ENCODE measurements at places on chromosomes 4 and X.

DNA sequence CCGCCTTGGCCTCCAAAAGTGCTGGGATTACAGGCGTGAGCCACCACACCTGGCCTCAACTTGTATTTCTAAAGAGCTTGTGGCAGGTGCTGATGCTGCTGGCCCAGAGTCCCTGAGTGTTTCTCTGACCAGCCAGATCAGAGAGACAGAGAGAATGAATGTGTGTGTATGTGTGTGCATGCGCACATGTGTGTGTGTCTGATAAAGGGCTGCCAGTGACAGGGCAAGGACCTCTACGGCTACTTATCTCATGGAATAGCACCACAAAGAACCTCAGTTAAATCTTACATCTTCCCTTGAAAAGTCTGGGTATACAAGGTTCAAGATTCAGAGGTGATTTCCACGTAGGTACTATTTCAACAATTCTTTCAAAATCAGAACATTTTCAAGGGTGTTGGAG is 86.0 kb downstream of the SCD5 start:
- DNase-seq: no peak

GRCh38 chr4:25928379-25929297 is 14.6 kb downstream of the SMIM20 start:
- DNase-seq: no peak

GRCh38 chr4:4772534-4772933 is 86.9 kb upstream of the MSX1 start:
- DNase-seq: no peak

- DNase-seq: no peak
Observed at GRCh38 chrX:80602036-80602860, 182.0 kb downstream of the TENT5D start.

- no peak for DNase-seq
Observed at GRCh38 chr4:148216866-148217814, 225.1 kb downstream of the NR3C2 start.

DNA sequence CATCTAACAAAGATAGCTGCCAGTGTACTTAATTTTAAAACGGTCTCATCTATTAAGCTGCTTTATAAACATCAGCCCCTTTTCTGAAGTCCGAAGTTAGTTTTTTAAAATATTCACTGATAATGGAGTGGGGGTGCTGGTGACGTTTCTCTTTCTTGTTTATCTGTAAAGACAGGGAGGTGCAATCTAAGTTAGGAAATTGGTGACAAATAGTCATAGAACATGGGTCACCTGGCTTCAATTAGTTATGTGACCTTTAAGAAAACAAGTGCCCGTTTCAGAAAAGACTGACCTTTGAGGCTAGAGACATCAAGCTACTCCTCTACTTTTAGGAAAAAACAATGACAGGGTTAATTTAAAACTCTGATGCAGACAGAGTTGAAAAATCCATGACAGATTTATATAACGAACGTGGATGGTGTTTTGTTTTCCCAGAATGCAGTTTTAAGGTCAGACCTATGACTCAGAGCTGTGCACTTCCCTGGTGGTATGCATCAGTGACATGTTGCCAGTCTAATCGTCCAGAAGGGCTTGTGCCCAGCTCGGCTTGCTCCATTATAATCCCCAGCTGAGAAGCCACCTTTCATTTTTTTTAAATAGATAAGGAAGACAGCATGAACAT is 38.2 kb downstream of the FHL1 start:
- DNase-seq: no peak

GRCh38 chrX:81195259-81195658 is 6.5 kb downstream of the HMGN5 start:
- no peak for DNase-seq

GRCh38 chr4:83751336-83751949 is 215.5 kb downstream of the GPAT3 start:
- DNase-seq: no peak

GRCh38 chr4:22237155-22237751 is 278.6 kb downstream of the ADGRA3 start:
- DNase-seq: no peak

DNA sequence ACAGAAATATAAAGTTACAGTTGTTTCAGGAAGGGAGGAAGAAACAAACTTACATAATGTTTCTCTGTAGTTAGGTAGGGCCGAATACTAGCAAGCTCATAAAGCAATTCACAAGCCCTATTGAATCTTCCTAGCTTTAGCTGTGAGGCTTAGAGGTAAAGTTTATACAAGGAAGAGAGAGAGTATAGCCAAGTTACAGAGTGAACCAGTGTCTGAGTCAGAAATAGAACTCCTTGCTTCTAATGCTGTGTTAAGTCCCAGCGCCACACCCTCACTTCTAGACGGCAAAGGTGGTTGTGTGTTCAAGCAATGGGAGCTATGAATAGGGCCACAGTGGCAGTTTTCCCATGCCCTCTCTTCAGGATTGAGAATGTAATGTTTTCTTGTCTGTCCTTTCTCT is 6.1 kb downstream of the LPAR4 start:
- no peak for DNase-seq

DNA sequence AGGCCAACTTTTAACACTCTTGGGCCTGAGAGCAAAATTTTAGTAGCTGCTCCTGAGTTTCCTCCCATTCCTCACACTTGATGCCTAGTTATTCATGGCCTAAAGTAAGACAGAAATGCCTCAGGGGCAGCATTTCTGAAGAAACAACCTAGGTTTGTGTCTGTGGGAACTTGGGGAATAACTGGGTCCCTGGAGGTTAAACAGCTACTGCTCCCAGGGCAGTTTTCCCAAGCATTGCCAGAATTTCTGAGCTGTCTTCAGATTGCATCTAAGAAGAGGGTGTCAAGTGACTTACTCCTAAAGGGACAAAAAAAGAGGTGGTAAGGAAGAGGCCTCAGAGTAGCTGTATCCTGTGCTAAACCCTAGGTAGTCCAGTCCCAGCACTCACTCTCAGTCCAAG is 130.8 kb upstream of the ACSL4 start:
- DNase-seq: no peak

DNA sequence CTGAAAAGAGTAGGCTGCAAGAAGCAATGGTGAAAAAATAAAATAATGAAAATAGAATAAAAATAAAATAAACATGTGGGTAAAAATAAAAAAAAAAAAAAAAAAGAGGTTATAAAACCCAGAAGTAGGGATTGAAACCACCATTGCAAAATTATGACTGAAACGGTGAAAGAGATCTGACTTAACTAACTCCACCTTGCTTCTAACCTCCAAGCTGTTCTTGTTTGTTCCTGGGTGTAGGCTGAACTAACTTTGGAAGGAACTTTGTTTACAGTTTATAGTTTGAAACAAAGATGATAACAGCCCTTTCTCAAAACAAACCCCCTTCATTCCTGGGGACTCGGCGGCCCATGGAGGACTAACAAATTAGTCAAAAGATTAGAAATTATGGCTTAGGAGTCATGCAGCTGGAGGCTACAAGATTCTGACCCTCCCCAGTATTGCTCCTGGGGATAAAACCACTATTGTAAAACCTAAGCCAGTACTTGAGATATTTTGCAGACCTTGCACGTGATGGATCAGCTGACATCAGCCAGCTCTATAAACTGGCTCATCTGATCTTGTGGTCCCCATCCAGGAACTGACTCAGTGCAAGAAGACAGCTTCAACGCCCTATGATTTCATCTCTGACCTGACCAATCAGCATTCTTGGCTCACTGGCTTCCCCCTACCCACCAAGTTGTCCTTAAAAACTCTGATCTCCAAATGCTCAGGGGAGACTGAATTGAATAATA is 30.4 kb downstream of the DDX60L start:
- DNase-seq: no peak

- no peak for DNase-seq
Observed at GRCh38 chrX:124028182-124028581, 66.7 kb downstream of the STAG2 start.

DNA sequence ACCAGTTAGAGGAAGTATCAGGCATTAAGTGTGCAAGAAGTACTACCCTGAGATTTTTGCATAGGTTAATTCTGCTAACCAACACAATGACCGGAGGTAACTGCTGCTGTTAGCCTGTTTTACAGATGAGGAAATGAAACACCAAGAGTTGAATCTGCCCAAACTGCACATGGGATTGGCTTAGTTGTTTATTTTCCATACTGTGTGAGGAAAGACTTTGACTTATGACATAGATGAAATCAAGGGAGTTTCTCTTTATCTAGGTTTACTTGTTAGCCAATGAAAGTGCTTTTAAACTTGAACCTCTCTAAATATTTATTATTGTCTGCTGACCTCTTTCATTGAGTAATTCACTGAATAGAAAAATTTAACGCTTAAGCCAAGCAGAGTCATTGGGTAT is 10.3 kb downstream of the GUCY1B1 start:
- no peak for DNase-seq

DNA sequence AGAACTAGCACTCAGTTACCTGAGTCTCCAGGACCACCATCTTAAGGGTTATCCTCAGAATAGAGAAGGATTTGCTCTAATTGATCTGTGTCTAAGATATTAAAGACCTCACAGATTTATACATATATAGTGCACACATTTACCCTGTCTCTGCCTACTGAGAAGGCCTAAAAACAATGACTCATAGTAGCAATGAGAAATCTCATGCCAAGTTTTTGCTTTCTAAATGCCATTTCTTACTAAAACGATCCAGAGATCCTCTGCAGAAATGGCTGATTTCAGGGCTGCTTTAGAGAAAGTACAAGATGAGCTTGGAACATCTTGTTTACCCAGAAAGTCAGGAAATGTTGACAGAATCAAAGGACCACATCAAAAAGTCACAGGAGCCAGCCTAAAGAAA is 79.1 kb upstream of the INPP4B start:
- no peak for DNase-seq

GRCh38 chrX:79036157-79036880 is 91.1 kb downstream of the P2RY10 start:
- DNase-seq: no peak

DNA sequence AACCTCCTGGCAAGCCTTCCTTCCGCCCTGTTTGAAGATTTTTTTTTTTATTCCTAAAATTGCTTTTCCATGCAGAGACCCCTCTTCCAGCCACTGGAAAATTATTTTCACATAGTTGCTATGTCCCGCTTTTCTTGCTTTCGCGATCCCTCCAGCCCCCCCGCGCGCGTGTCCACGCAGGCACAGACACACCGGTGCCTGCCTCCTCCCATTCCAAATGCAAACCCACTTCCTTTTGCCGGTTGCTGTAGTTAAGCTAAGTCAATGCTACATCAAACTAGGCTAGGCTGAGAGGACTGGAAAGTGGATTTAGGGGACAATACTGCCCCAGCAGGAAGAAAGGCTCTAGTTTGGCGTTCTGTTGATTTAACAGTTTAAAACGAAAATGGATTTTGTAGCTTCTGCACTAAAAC is 111.0 kb downstream of the DHX15 start:
- no peak for DNase-seq

DNA sequence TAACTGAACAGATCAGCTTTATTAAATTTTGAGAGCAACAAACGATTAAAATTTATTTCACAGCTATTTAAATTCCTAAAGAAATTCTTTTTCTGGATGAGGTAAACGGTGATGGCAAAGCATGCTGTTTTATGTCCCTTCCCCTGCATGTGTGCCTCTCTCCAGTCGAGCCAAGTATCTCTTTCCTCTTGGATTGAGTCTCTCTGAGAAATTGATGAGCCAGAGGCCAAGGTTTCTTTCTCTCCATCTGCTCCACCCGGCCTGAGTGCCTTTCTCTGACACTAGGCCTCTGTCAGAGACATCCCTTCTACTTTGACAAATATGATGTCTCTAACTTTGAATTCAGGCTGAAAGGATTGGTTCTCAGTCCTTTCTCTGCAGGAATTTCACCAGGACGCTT is 42.6 kb upstream of the PARM1 start:
- DNase-seq: no peak

GRCh38 chrX:49164589-49165360 is 2.2 kb downstream of the MAGIX start:
- DNase-seq: no peak

DNA sequence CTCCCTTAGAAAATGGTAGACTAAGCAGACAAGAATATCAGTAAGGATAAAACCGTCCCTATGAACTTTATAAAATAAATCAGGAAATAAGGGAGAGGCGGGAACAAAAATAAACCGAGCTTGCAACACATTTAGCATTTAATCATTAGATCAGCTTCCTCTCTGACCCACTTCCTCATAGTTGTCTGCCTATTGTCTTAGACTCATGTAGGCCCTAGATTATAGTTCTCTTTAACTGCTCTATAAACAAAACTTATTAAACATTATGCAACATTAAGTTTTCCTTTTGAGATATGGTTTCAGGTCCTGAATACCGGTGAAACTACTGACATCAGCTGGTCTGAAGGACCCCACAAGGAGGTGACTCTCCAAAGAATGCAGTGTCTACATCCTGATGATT is 15.8 kb upstream of the SRD5A3 start:
- DNase-seq: no peak

DNA sequence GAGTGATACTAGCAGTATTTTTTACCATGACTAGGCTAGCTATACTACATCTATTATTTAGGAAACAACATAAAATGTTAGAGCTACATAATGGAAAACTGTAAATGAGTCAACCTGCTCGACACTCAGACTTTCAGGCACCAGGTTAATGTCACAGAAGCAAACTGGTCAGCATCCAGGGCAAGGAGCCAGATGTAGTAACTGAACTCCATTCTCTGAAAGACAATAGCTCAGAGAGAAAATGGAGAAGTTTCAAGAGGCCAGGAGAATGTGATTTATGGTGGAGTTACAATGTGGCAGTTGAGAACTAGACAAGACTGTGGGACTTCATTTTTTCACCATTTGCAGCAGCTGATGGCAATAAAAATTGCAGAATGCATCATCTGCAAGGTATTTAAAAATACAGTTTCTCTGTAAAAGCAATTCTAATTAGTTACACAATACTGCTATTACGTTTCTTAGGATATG is 342.7 kb upstream of the PABPC4L start:
- no peak for DNase-seq

GRCh38 chr4:139599076-139599475 is 43.1 kb upstream of the SETD7 start:
- DNase-seq: no peak

GRCh38 chrX:17553469-17553868 is 178.5 kb downstream of the NHS start:
- DNase-seq: no peak

DNA sequence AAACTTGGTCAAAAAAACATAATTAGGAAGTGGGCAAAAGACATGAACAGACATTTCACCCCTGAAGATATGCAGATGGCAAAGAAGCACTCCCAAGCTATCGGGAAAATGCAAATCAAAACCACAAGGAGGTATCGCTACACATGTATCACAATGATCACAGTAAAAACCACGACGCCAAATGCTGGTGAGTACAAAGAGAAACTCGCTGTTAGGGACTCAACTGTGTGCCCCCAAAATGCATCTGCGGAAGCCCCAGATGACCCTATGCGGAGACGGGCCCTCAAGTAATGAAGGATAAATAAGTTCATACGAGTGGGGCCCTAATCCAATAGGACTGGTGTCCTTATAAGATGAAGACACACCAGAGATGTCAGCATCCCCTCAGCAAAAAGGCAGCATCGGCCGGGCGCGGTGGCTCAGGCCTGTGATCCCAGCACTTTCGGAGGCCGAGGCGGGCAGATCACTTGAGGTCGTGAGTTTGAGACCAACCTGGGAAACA is 10.2 kb downstream of the GAK start:
- DNase-seq: no peak

Data from activated T-helper 1 cell treated with Interleukin-2 at 50 U/mL for 16 hours (primary cell).